ENCODE measurements at places on chromosomes 5 and 9. TPM values are rescaled to one million over a fixed set of nuclear protein-coding genes. Genes with fewer than 3 reads are reported as not detected.

DNA sequence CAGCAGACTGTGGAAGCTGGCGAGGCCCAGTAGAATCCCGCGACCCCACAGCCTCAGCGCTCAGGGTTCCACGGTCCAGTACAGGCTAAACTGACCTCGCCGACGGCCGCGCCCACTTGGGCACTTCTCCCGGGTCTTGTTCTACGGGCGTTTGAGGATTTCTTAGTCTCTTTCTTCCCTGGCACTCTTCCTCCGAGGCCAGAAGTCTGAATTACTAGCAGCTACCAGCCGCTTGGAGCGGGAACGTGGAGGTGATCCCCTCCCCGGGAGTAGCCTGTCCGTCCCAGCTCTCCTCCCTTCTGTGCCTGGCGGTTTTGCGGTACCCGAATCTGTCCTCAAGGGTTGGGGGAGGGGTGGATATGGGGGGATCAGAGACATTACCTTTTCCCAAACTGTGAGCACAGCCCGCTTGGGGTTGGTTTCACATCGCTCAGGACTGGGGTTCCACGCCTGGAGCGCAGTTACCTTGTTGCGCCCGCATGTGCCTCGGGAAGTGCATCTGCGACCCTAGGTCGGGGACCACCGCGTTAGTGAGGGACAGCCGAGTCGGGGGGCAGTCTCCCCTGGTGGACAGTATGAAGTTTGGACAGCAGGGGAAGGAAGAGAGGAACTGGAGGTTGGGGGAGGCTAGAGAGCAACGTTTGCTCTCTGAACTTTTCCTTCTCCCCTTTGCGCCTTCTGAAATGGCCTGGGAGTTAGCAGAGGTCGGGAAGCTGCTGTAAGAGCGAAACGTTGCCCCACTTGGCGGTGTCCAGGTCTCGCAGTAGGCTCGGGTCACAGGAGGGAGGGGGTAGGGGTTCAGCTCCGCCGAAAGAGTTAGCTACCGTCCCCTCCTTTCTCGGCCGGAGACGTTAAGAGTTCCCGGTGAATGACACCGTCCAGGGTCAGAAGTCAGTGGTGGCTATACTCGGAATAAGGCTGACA is 190.8 kb downstream of the MEF2C start:
- peaks cover 28% of the 10 kb centered on the region for H3K27me3 ChIP-seq
- H3K4me1 ChIP-seq: peaks cover 16% of the 10 kb centered on the region
- H3K4me3 ChIP-seq: peak overlapping the region; percentile 70
- H3K27ac ChIP-seq: no peak overlapping the region
- H3K36me3 ChIP-seq: no peaks in the 10 kb centered on the region

ITGA2 gene
- total RNA-seq: 32.4 TPM

IL9 gene
- total RNA-seq: not detected

DNA sequence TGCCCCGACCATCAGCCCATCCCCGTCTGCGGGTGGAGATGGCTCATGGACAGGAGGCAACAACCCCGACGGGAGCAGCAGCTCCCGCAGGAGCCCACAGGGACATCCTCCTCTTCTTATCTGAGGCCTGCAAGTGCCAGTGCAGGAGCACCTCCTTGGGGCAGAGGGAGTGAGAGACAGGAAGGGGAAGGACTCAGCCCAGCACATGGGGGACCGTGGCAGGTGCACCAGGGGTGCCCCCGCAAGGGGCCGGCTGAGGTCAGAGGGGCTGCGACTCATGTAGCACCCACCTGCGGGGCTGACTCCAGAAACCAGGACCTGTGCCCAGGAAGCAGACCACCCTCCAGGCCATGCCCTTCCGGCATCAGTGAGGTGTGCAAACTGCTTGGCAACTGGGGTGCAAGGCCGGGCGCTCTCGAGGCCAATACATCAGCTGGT is 259.8 kb upstream of the ADAMTS16 start:
- H3K4me1 ChIP-seq: no peaks in the 10 kb centered on the region
- H3K4me3 ChIP-seq: no peak overlapping the region
- H3K36me3 ChIP-seq: no peaks in the 10 kb centered on the region
